Liver (tissue), 10 donors: ENCODE measurements at places on chromosomes 6 and 20. TPM values are rescaled to one million over a fixed set of nuclear protein-coding genes. Genes with fewer than 3 reads are reported as not detected.

DNA sequence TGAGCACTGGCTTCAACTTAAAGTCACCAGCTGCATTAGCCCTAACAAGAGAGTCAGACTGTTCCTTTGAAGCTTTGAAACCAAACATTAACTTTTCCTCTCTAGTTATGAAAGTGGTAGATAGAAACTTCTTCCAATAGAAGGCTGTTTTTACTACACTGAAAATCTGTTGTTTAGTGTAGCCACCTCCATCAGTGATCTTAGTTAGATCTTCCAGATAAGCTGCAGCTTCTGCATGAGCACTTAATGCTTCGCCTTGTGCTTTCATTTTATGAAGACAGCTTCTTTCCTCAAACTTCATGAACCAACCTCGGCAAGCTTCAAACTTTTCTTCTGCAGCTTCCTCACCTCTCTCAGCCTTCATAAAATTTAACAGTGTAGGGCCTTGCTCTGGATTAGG lies 133.2 kb downstream of the INSM1 start:
- H3K4me3 ChIP-seq, result no peak overlapping the region
- H3K27ac ChIP-seq, result no peak overlapping the region
- H3K36me3 ChIP-seq, result peaks cover 63% of the 10 kb centered on the region
- DNase-seq, result no peak
- H3K4me1 ChIP-seq, result no peaks in the 10 kb centered on the region

DNA sequence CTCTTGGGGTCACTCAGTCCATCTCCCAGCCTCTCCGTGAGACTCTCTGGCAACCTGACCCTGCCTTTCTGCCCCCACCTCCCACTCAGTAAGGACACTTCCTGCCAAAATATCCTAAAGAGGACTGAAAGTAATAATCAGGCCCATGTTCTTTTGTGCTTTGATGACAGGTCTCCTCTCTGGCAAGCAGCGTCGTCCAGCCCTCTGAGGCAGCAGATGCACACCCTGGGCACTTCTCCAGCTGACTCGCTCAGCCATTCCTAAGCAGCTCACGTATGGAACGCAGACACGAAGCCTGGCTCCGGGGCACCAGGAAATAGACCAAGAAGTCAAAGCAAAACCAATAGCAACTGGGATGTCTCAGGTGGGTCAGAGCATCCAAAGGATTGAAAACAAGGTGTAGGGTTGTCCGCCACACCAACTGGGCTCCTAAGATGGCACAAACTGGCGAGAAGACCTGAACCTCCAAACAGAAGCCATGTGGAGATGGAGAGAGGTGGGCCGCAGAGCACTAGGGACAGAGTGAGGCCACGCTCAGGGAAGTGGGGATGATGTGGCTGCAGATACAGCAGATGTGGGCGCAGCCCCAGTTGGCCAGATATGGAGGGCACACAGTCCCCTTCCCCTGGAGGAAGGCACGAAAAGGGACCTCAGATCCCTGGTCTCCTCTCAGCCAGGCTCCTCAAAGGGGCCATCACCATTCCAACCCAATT lies 99.3 kb downstream of the PRND start:
- no peak overlapping the region for H3K27ac ChIP-seq
- no peaks in the 10 kb centered on the region for H3K27me3 ChIP-seq
- H3K4me3 ChIP-seq, result no peak overlapping the region
- no peaks in the 10 kb centered on the region for H3K36me3 ChIP-seq

- no peak overlapping the region for H3K4me3 ChIP-seq
- H3K27ac ChIP-seq, result no peak overlapping the region
- no peaks in the 10 kb centered on the region for H3K36me3 ChIP-seq
- no peak for DNase-seq
- H3K27me3 ChIP-seq, result no peaks in the 10 kb centered on the region
Observed at GRCh38 chr6:10791673-10792072, 44.1 kb downstream of the TMEM14B start.

DNA sequence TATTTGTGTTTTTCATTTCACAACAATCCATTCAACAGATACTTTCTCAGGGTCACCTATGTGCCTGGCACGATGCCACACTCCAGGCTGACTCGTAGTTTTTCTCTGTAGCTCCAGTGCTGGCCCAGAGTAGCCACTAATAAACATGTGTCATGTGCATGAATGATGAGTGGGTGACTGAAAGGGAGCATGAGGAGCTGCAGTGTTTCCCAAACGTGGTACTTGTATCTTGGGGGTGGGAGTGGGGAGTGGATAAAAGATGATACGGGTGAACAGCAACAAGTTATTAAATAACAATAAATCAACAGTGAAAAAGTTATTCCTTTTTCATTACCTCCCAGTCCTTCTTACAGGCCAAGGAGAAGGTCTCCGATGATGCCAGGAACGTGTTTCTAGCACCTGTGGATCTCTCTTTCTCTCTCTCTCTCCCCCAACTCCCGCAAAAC lies 17.1 kb downstream of the SRXN1 start:
- H3K36me3 ChIP-seq, result no peaks in the 10 kb centered on the region
- no peaks in the 10 kb centered on the region for H3K4me1 ChIP-seq
- no peak overlapping the region for H3K27ac ChIP-seq
- no peak for DNase-seq

The TRPC4AP gene
- 34.8 TPM for total RNA-seq

GRCh38 chr6:31114541-31114878 lies at the start of gene PSORS1C1:
TSS of gene PSORS1C1 (plus strand) at chr6:31114800. CDS start at chr6:31129633, 14,833 bp downstream.
- no peaks in the 10 kb centered on the region for H3K4me1 ChIP-seq
- no peak within 1 kb of the TSS for H3K4me3 ChIP-seq
- no peak for DNase-seq
- no peaks in the 10 kb centered on the region for H3K36me3 ChIP-seq
